ENCODE measurements at places on chromosomes 1 and 21.

DNA sequence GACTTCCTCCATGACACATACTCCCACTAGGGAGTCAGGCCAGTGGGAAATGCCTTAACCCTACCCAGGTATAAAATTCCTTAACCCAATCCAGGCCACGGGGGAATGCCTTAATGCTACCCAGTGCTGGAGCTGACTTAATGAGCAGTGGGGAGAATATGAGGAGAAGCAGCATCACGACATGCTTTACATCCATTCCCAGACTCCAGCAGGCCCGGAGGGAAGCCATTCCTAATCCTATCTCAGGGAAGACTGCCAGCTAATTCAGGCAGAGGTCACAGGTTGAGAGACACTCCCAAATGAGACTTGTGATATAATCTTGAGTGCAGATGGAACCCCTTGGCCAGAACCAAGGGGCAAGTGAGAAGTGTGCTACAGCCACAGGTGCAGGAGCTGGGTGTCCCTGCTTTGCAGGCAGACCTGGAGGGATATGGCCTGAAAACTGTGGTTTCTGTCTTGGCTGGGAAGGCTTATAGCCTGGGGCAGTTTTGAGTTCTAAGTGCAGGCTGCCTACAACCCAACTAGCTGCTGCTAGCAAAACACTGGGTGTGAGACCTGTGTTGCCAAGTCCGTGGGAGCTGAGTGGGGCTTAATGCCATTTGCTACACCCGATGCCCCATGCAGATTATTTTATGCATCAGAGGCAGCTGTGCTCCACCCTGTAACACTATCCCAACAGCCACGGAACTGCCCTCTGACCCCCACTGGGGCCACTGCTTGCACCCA, 45.1 kb upstream of the GUCA2A start:
- no peak for DNase-seq

- no peak for DNase-seq
Measured at GRCh38 chr1:157404063-157404501, 148.2 kb downstream of the FCRL5 start.

GRCh38 chr1:186443638-186444037, 17.3 kb downstream of the PDC start:
- DNase-seq = no peak

DNA sequence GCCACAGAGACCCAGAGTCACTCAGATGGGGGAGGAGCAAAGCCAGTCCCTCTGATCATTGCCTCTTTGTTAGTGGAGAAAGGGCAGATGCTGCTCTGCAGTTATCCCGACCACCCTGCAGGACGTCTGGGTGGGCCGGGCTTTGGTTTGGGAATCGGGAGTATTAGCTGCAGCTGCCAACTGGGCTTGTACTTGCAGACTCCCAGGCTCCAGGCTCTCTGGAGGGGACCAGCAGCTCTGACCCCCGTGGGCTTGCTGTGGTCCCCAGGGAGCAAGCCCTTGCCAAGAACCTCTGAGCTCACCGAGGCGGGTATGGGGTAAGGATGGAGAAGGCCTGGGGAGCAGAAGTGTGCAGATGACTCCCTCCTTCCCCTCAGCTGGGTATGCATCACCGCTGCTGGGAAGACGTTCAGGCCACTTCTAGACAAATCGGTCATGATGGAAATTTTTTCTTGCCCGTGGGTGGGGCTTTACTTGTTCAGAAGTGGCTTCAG, 21.6 kb downstream of the MAPKAPK2 start:
- no peak for DNase-seq

DNA sequence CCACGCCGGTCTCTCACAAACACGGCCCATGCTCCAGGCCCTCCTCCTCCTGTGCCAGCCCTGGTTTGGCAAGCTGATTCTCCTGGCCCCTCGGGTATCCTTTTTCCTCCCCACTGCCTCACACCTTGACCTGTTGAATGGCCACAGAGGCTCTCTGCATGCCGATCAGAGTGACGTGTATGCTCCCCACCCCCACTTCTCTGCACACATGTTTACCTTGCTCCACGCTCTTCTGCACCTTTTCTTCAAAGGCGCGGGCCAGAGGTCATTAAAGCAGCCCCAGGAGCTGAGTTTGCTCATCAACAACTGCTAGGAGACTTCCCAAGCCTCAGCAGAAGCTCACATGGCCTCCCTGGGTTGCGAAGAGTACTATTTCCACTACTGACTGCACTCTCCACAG, 139.3 kb upstream of the EDN2 start:
- DNase-seq = no peak

DNA sequence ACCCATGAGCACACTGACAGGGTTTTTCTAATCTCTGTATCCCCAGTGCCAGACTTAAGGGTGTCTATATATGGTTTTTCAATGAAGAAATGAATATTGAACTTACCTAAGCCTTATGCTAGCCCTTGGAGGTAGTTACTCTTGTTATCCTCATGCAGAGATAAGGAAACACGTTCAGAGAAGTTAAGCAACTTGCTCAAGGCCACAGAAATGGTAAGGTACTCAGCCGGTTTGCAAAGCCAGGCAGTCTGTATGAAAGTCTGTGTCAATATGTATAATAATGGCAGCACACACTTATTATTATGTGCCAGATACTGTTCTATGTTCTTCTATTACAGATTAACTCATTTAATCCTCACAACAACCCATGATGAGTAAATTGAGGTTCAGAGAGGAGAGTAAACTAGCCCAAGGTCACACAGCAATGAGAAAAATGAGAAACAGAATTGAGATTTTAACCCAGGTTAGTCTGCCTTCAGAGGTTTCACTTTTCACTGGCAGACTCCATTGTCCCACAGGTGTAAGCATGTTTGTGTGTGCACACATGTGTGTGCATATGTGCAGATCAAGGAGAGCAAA, 54.6 kb upstream of the CSF3R start:
- DNase-seq = no peak

- no peak for DNase-seq
Measured at GRCh38 chr21:34345091-34345871, 18.5 kb upstream of the KCNE2 start.

- DNase-seq = no peak
Measured at GRCh38 chr21:33690874-33691273, 48.6 kb downstream of the ITSN1 start.

GRCh38 chr1:201655243-201655642, 116.3 kb downstream of the NAV1 start:
- no peak for DNase-seq

GRCh38 chr1:6473156-6473555, 7.2 kb upstream of the TNFRSF25 start:
- DNase-seq = no peak

DNA sequence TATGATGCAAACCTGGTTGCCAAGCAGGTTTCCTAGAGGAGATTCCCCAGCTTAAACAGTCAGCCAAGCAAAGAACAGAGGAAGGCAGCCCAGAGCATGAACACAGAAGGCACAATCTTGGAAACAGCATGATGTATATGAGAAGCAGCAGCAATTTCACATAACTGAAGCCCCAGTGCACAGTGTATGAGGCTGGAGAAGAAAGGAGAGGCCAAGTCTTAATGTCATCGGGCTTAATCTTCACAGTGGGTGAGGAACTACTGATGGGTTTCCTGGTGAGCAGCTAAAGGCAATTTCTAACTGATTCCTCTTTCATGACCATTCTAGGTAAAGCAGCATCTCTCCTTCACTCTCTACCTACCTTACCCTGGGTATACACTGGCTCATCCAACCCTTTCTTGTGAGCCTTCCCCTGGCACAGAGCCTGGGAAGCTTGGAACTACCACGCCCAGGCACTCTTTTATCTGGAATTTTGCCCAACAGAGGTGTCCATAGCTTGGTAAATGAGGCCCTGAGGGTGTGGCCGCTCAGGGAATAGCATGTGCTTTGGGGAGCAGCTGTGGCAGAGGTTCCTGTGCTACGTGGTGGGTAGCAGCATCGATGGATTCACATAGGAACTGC, 22.0 kb downstream of the FYB2 start:
- no peak for DNase-seq

GRCh38 chr1:6163191-6163972, 16.7 kb downstream of the CHD5 start:
- DNase-seq = no peak

GRCh38 chr21:46434322-46434958, 24.3 kb upstream of the DIP2A start:
- DNase-seq = no peak

DNA sequence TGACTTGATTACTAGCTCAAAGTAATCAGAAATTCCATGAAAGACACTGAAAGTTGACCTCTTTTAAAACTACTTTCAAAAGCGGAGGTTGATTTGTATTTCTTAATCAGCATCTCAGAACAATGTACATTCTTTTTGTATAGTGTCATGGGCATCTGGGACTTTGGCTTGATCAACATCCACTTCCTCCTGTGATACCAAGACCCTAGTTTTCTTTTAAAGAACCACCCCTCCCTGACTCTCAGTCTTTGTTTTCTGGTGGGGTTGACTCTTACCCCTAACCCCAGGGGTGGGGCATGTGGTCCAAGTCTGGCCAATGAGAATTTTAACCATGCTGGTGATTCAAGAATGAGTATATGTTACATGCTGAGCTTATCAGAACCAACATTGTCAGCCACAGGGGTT, 21.7 kb upstream of the IRF2BP2 start:
- DNase-seq = no peak

DNA sequence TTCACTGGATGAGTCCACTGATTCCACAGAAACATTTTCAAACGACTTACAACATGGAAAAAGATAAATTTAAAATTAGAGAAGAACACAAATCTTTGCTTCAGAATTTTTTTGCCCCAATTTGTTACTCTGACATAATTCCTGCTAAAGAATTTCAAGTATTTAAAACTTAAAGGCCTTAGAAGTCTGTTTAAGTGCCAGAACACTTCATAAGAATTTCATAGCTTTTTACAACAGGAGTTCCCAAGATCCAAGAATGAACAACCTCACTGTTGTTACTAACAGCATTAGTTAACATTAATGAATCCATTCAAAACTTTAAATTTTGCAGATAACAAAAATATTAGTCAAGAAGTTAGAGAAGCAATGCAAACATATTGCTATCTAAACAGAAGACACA, 31.7 kb downstream of the ARHGAP29 start:
- no peak for DNase-seq

GRCh38 chr1:201663491-201664113, 124.7 kb downstream of the NAV1 start:
- DNase-seq = no peak

- DNase-seq = no peak
Measured at GRCh38 chr1:51622455-51622913, 5.6 kb downstream of the OSBPL9 start.

- no peak for DNase-seq
Measured at GRCh38 chr21:15273244-15273643, 208.4 kb upstream of the NRIP1 start.

DNA sequence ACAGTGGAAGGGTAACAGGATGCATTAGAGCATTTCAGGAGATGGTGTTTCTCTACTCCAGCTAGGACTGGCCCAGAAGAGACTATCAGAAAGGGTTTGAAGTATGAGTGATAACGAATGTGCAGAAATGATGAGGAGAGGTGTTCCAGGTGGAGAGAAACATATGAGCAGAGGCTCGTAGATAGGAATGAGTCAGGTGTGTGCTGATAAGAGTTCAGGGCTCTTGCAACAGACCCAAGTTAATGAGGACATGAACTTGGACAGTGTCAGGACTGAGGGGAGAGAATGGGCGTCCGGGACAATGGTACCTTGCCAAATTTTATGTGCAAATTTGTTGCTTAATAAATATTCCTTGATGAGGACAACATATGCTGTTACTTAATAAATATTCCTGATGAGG, 183.9 kb upstream of the NFIA start:
- DNase-seq = no peak

DNA sequence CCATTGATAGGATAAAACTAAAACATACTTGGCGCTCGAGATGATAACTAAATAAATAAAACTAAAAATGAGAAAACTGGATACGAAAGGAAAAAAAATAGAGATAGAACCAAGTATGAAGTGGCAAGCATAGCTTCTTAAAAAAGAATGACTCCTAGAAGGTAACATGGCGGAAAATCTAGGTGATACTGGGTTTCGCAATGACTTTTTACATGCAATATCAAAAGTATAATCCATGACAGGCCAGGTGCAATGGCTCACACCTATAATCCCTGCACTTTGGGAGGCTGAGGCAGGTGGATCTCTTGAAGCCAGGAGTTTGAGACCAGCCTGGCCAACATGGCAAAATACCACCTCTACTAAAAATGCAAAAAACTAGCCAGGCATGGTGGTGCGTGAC, 70.7 kb downstream of the ACBD6 start:
- no peak for DNase-seq

DNA sequence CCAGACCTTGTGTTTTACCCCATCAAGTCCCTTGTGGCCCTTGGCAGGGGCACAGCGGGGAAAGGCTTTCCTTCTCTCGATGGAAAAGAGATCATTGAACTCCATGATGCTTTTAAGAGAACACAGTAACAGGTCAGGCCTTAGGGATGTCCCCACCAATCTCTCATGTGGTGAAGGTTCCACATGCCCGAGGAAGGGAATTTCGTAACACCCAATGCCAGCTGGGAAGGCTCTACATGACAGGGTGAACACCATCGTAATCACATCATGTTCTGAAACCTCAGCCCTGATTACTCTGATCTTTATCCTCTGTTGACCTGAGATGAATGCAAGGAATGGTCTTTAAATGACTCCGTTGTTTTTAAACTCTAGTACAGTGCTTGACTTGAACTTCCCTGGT, 105.5 kb upstream of the SPAG17 start:
- DNase-seq = no peak

- no peak for DNase-seq
Measured at GRCh38 chr1:180724055-180724454, 92.2 kb downstream of the XPR1 start.

DNA sequence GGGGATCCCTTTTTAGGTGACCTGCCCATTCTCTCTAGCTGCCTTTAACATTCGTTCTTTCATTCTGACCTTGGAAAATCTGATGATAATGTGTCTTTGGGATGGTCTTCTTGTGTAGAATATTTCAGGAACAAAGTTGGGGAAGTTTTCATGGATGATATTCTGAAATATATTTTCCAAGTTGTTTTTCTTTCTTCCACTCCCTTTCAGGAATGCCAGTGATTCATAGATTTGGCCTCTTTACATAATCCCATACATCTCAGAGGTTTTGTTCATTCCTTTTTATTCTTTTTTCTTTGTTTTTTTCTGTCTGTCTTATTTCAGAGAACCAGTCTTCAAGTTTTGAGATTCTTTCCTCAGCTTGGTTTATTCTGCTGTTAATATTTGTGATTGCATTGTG, 13.9 kb upstream of the SCMH1 start:
- DNase-seq = no peak

GRCh38 chr1:101235696-101236515, 913 bp upstream of the S1PR1 start:
- DNase-seq = peak; percentile 50

DNA sequence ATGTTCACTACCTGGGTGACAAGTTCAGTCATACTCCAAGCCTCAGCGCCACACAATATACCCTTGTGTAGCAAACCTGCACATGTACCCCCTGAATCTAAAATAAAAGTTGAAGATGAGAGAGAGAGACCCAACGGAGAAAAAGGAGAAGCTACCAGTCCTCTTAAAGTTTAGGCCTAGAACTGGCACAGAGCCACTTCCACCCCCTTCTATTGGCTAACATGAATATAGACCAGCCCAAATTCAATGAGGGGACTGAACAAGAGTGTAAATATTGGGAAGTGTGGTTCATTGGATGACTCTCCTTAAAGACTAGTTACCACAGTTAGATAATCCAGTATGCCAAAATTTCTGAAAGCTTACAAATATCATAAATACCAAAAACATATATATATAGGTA, 139.9 kb upstream of the ATP1B1 start:
- no peak for DNase-seq
